Pons (tissue), 1 donor: ENCODE measurements at places on chromosomes 4 and X.

- DNase-seq, result no peak
Observed at GRCh38 chr4:140344101-140344500, 29.3 kb upstream of the SCOC start.

DNA sequence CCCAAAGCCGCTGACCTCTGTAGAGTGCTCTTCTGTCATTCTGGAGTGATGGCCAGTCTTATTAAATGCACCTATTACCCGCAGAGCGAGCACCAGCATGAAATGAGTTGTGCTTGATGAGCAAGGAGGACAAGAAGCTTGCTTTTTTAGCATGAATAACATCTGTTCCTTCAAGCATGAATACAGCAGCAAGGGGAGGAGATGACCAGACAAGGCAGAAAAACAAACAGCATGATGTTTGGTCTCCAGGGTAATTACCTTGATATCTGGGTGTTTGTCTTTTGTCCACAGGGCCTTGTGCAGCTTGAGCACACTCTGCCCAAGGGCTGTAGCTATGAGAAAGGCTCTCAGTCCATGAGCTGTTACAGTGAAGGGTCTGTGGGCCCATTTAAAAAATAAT is 324.8 kb upstream of the DDX53 start:
- DNase-seq, result no peak

GRCh38 chr4:126834854-126835253 is 797.9 kb upstream of the INTU start:
- no peak for DNase-seq

DNA sequence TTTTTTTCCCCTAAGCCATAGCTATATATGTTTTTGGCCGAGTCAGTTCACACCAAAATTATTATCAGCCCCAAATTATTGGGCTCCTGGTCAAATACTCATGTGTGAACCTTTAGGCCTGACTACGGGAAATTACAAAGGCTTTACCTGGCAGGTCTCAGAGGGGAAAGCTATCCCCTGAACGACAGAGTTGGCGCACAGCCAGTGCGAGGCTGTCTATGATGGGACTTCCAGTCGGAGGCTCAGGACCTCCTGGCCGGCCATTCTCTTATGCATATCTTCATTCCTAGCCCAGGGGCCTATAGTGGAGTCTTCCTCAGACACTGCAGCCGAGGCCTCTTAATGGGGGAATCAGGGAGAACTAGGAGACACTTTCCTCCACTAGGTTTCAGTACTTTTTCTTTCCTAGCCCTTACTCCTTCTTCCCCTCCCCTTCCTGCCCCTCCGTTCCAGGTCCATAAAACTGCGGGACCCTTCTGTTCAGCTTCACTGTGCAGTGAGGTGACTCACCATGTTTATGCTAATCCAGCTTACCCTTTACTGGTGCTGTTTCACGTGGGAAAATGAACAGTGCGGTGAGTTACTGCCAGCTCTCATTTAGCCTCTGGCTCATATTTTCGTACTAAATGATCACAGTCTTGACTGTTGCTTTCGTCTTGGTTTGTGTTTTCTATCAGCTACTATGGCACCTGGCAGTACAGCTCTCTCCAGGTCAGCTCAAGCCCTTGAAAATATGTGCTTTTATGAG is 533.9 kb downstream of the FSTL5 start:
- no peak for DNase-seq

- peak; percentile 71 for DNase-seq
Observed at GRCh38 chrX:45070116-45071007, 130.3 kb downstream of the DIPK2B start.

DNA sequence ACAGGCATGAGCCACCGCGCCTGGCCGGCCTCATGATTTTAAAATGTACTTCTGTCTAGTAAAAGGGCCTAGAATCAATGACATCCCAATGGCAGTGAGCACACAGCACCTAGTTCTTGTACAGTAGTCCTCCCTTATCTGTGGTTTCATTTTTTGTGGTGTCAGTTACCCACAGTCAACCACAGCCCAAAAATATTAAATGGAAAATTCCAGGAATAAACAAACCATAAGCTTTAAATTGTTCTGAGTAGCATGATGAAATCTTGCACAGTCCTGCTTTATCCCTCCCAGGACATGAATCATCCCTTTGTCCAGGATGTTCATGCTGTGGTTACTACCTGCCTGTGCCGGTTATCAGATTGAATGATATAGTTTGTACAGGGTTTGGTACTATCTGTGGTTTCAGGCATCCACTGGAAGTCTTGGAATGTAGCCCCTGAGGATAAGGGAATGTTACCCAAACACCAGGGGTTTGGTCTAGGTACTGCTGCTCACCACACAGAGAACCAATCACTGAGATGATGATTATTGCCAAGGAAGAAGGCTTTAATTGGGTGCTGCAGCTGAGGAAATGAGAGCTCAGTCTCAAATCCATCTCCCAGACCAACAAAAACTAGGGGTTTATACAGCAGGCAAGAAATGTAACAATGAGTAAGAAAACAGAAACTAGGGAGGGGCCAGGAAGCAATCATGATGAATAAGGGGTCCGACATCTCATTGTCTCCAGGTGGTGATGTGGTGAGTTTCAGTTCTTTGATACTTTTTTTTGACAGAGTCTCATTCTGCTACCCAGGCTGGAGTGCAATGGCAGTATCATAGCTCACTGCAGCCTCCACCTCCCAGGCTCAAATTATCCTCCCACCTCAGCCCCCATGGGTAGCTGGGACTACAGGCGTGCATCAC is 16.2 kb upstream of the FHL1 start:
- no peak for DNase-seq

DNA sequence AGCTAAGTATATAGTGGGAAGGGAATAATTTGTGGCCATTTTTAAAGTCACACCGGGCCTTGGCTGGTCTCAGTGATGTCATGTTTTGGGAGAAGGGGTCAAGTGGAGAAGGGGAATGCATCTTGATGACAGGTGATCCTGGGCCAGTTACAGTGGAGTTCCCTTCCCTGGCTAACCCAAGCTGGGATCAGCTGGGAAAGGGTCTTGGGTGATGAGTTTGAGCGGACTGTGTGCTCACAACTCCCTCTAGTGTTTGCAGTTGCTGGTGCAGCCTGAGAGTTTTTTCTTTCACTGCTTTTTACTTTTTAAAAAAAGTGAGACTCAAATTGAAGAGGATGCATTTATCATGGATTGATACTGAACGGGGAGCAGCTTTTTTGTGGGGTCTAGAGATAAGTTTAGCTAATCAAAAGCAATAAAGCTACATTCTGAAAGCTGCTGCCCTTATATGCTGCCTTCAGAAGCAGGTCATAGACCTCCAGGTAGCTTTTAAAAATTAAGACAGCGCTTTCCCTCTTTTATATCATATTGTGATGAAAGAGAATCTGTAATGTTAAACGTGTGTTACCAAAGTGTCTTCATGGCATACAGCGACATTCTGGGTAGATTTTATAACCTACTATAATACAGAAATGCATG is 164.7 kb downstream of the DCLK2 start:
- DNase-seq, result peak; percentile 37

GRCh38 chr4:7512428-7512827 is 77.7 kb upstream of the PSAPL1 start:
- no peak for DNase-seq

GRCh38 chrX:100600758-100601157 is 16.0 kb downstream of the TNMD start:
- no peak for DNase-seq

- peak; percentile 57 for DNase-seq
Observed at GRCh38 chr4:10816571-10816970, 132.0 kb upstream of the CLNK start.
